T-helper 2 cell (primary cell): ENCODE measurements at places on chromosomes 12 and 14.

DNA sequence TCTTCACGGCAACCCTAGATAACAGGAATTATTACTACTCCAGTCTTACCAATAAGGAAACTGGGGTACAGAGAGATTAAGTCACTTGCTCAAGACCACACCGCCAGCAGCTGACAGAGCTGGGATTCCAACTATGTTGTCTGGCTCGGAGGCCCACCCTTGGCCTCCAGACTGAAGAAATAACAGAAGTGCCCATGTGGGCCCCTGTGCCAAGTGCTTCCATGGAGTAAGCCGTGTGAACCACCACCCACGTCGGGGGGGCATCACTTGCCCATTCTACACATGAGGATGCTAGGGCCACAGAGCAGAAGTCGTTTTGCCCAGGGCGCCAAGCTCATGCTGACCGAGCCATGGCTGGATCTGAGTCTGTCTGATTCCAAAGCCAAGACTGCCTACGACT lies 926 bp upstream of the CMKLR1 start:
- no peak for DNase-seq

- DNase-seq: no peak
Observed at GRCh38 chr12:39804479-39804878, 184.9 kb upstream of the ABCD2 start.

- DNase-seq: no peak
Observed at GRCh38 chr14:39680777-39681176, 248.5 kb upstream of the FBXO33 start.

GRCh38 chr12:13248964-13249363 lies 52.4 kb downstream of the EMP1 start:
- no peak for DNase-seq
